NCI-H2081 treated with DMSO at 0.1 percent for 48 hours (cell line): ENCODE measurements at places on chromosomes 12 and 14.

DNA sequence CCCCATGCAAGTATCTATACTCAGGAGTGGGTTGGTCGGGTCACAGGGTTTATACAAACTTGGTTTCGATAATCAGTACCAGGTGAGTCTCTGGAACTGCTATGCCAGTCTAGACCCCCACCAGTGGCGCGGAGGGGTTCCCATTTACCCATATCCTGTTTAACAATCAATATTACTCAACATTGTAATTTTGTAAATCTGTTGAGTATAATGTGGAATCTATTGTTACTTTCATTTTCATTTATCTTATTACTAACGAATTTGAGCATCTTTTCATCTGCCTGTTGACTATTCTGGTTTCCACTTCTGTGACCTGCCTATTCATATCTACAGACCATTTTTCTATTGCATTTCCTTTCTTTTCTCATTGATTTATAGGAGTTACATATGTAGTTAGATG is 275.2 kb upstream of the CRY1 start:
- DNase-seq, result no peak

GRCh38 chr12:49542592-49543160 is 3.8 kb downstream of the KCNH3 start:
- DNase-seq, result no peak

DNA sequence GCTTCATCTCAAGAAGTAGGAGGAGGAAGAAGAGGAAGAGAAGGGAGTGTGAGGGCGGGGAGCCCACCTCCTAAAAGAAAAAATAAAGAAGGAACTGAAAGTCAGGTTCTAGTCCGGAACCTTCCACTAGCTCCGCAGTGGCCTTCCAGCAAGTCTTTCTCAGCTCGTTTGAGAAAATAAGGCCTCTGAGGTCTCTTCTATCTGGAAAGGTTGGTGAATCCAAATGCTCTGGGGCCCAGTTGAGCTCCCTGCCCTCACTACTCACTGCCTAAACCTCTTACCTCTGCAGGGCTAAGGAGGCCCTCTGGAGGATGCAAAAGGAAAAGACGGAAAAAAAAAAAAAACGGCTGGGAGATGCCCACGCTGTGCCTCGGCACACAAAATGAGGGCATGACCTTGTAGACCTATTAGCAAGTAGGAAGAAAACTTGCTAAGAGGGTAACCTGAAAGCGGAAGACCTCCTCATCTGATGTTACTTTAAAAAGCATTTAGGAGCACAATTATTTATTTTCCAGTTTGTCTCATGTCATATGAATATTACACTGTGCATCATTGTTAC is 35.9 kb downstream of the FBLN5 start:
- no peak for DNase-seq

DNA sequence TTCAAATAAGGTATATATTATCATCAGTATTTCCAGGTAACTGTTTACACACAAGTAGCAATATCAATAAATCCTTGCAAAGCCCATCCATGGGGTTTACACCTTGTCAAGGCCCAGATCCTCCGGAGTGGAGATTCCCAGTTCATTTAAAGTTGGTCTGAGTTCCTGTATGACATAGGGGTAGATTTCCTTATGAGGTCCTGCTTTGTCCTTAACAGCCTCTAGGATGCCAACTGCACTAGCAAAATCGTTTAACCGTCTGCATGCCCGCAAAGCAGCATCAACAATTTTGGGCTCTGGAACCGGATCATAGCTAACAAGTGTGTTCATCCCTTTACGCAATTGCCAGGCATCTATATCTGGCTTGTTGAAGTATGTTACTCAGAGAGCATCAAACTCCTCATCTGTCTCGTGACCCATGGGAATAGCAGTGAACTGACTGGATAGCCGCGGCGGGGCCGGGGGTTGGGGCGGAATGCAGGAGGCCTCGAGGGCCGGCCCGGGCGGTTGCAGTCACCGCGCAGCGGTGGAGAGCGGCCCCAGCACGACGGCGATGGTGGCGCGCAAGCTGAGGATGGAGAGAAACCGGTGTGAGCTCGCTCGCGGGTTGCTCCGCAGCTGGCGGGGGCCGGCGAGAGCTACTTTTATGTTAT is 30.6 kb upstream of the FBXO34 start:
- no peak for DNase-seq

- no peak for DNase-seq
Measured at GRCh38 chr12:49904601-49905000, 901 bp upstream of the FAIM2 start.

- DNase-seq, result no peak
Measured at GRCh38 chr12:101115326-101115725, 94.7 kb downstream of the SLC5A8 start.

DNA sequence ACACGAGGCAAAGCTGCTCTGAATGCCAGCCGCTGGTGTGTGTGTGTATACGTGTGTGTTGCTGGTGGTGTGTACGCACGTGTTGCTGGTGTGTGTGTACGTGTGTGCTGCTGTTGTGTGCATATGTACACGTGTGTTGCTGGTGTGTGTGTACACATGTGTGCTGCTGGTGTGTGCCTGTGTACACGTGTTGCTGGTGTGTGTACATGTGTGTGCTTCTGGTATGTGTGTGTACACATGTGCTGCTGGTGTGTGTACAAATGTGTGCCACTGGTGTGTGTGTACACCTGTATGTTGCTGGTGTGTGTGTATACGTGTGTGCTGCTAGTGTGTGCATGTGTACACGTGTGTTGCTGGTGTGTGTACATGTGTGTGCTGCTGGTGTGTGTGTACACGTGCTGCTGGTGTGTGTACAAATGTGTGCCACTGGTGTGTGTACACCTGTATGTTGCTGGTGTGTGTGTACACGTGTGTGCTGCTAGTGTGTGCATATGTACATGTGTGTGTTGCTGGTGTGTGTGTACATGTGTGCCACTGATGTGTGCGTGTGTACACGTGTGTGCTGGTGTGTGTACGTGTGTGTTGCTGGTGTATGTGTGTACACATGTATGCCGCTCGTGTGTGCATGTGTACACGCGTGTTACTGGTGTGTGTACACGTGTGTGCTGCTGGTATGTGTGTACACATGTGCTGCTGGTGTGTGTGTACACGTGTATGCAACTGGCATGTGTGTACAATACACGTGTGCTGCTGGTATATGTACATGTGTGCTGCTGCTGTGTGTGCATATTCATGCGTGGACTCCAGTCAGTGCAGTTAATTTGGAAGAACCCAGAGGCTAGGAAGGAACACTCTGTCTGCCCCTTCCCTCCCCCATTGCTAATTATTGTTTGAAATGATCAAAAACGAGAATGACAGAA is 47.2 kb downstream of the CACNA2D4 start:
- DNase-seq, result no peak

- DNase-seq, result no peak
Measured at GRCh38 chr14:56666294-56666693, 86.7 kb downstream of the TMEM260 start.

GRCh38 chr12:115223322-115223721 is 539.3 kb upstream of the TBX3 start:
- DNase-seq, result no peak

GRCh38 chr14:31320216-31320615 is 100.1 kb downstream of the HEATR5A start:
- DNase-seq, result no peak

GRCh38 chr12:59484575-59484974 is 111.3 kb upstream of the SLC16A7 start:
- no peak for DNase-seq

DNA sequence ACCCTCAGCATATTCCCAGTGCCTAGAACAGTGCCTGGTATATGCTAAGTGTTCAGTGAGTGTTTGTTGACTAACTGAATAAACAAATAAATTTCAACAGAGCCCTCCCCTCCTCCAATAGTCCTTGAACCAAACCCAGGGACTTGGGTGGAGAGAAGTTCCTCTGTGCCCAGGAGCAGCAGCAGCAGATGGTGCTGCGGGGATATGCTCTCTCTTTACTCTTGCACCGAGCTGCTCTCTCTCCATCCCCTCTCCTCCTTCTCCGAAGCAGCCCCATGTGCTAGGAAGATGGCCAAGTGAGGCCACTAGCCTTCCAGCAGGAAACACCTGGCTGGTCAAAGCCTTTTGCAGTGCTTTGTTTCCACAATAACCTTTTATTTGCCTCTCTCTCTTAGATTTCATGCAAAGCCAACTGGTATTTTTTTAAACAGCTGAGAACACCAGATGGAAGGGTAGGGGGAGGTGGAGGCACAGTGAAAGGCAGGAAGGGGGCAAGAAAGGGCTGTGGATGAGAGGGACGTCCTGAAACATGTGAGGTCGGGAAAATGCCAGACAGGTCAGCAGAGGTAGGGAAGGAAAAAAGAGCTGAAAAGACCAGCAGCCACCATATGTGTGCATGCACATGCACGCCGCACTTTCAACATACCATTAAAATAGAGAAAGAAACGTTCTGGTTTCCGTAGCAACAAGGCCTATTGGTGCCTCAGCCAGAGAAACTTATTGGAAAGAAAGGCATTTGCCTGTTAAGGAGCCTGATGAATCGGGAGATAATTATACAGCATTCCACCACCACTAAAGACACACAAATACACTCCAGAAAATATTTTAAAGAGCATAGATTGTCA is 78.9 kb downstream of the EMP1 start:
- no peak for DNase-seq

GRCh38 chr12:87127272-87127671 is 871.1 kb upstream of the MGAT4C start:
- DNase-seq, result no peak

DNA sequence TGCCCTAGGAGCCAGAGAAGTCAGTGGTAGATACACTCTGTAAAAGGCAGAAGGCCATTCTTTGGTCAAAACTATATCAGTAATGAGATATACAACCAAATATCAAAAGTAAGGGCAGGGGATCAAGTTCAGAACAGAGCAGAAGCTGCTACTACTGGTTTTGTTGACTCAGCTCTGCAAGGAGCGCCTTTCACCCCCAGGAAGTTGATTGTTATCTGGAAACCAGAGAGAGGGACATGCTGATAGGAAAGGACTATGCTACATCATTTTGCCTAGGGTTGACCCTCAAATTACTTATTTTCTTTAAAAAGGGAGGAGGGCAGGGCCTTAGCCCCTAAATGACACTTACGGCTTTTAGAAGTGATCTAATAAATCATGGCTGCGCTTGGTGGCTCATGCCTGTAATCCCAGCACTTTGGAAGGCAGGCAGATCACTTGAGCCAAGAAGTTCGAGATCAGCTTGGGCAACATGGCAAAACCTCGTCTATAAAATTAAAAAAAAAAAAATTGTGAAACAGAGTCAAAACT is 194.0 kb downstream of the KLHL28 start:
- DNase-seq, result no peak

- no peak for DNase-seq
Measured at GRCh38 chr12:63224396-63224795, 73.4 kb upstream of the AVPR1A start.

DNA sequence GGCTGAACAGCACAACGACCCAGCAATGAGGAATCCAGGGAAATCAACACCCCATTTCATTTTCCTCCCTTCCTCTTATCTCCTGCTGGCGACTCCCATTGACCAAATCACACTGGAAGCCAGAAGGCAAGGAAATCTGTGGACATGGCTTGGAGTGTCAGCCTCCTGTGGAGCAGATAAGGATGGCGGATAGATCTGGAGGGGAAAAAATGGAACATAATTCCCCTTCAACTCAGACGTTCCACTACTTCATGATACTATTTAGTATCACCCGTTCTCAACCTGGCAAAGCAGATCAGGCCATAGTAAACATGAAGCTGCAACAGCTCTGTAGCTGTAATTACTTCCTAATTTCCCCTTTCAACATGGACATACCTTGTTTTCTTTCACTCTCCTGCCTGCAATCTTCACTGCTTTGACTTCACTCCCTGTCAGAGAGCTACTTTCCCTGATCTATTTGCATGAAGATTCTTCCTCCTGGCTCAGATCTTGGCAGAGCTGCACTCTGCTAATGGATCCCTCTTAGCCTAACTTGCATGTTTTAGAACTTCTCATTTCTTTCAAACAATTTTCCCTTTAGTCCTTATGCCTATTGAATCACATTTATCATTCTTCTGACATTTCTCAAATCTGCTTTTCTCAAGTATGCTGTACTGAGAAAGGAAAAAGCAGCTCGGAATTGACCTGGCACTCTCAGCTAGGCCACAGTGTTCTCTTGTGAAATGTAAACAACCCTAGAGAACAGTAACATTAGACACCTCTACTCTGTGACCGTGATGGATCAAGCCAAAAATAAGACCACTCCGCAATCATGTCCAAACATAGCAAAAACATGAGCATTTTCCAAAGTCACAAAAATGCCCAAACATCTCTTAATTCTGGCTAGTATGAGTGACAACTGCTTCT is 135.1 kb downstream of the ETNK1 start:
- DNase-seq, result no peak

- DNase-seq, result no peak
Measured at GRCh38 chr12:11039171-11039570, 8.0 kb upstream of the TAS2R31 start.

- no peak for DNase-seq
Measured at GRCh38 chr12:22276313-22276712, 58.2 kb downstream of the ST8SIA1 start.

DNA sequence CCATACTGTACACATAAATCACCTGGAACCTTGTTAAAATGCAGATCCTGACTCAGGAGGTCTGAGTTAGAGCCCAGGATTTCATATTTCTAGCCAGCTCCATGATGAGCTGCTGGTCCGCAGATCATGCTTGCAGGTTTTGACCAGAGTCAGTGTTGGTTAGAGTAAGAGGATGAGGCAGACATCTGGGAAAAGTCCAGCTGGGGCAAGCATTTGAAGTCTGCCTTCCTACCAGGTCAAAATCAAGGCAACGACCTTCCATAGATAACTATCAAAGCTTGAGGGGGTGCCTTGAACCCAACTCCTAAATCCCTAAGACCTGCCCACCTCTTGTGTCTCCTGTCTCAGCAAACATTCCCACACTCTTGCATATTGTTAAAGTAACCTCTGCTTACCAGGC is 9.2 kb downstream of the OAS2 start:
- DNase-seq, result no peak

DNA sequence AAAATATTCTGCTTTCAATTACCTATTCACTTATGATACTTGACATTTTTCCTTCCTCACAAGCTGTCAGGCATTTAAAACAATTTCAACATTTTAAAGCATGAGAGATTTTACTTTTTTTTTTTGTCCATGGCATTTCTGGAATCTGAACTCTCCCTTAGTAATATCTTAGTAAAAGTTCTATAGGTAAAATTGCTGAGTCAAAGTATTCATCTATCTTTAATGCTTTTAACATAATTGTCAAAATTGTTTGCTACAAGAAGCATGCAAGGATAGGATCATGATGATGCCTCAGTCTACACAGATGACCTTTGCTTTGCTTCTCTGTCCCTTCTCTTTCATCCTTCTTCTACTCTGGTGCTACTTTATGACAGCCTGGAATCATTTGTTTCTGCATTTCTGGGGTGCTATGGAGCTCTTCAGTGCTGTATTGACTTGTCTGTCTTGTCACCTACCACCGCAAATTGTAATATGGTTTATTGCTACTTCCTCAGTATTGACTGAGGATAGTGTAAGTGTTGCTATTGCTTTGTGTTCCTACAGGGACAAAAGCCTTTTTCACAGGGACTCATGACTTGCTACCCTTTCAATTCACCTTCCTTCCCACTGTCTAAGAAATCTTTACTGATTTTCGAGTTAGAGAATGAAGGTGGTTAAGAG is 589.8 kb upstream of the ATP2B1 start:
- no peak for DNase-seq
